ENCODE measurements at places on chromosomes 12 and 14.

DNA sequence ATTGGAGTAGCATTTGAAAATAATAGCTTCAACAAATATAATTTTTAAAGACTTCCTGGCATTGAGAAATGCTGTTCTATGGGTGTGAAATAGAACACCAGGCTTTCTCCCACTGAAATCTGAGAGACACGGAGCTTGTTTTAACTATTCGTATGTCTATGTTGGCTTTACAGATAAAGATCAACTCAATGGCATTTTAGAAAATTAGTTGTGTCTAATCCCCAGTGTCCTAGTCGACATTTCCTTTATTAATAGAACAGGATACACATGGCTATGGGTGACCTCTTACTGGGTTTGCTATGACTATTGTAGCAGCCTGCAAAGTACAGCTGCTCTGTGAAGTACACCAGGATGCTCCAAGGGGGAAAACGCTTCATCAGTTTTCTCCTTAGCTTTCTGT is 159.3 kb downstream of the SLC25A21 start:
- no peak for DNase-seq

GRCh38 chr12:47065546-47065945 is 13.9 kb upstream of the PCED1B start:
- DNase-seq: no peak

DNA sequence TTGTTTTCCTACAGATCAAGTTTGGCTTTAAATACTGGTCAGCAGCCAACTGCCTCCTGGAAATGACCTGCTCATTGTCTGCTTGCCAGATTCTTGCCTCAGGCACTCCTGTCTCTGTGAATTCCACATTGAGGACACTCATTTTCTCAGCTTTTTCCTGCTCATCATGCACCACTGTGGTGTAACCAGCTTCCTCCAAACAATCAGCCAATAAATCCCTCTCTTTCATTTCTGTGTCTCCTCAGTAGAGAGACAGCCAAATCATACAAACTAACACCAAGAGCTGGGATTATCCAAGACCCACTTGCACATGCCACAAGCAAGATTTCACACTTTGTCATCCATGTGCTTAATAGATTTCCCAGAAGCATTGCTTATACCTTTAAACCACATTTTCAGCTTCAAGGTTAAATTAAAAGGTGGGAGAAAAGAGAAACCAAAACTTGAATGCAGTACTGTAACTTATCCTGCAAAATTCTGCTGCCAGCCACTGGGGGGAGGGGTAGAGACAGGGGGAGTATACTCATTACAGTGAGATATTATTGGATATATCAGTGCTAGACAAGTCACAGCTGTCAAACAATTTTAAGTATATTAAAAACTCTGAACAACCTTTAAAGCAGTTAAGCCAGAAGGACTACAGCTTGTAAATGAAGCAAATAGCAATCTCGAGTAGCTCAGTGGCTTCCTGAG is 105.0 kb downstream of the PPP2R5E start:
- peak; percentile 62 for DNase-seq

DNA sequence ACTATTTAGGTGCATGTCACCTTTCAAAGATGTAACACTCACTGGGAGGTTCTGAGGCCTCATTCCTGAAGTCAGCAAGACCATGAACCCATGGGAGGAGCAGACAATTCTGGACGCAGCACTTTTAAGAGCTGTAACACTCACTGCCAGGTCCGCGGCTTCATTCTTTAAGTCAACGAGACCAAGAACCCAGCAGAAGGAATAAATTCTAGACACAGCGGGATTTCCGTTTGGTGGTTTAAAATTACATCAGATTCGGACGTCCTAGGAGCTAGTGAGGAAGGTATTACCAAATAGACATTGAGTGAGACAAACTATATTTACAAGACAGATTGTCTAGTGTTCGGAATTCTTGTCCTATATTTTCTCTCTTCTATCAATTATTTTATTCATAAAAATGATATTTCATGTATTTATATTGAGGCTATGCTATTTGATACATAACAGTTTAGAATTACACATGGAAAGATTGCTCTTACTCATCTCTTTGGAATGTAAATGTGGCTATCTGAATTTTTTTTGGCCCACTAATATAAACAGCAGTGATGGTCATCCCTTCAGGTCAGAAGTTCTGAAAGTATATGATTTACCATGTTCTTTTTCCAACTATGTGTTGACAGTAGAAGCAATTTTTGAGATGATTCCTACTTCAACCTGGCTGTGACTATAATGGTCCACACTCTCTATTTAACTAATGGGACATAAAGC is 1973.0 kb upstream of the FLRT2 start:
- DNase-seq: no peak

DNA sequence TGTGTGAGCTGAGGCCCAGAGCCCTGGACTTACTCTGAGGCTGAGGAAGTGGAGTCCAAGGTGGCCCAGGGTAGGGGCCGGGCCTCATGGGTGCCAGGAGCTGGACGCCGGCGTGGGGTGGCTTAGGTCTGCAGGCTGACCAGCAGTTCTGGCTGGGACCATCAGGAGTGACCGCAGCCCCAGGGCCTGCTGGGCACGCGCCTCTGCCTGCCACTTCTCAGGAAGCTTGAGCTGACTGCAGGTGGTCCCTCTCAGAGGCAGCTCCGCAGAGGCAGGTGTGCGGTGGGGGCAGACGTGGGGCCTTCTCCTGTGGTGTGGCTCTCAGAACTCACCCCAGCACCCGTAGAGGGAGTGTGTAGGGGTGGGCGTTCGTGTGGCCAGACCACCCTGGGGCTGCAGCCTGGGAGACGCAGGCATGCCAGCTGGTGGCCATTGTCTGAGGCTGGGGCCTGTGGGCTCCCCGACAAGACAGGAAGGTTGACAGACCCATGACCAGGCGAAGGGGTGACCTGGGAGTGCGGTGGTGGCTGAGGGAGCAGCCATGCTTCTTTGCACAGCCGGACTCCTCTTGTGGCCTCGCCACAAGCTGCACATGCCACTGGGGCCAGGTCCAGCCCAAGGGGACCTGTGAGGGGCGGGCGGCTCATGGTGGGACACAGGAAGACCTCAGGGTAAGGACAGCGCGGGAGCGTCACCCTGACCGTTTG is 40.0 kb upstream of the TEX22 start:
- DNase-seq: no peak

- no peak for DNase-seq
Observed at GRCh38 chr12:10941369-10941768, 2.3 kb upstream of the TAS2R14 start.

DNA sequence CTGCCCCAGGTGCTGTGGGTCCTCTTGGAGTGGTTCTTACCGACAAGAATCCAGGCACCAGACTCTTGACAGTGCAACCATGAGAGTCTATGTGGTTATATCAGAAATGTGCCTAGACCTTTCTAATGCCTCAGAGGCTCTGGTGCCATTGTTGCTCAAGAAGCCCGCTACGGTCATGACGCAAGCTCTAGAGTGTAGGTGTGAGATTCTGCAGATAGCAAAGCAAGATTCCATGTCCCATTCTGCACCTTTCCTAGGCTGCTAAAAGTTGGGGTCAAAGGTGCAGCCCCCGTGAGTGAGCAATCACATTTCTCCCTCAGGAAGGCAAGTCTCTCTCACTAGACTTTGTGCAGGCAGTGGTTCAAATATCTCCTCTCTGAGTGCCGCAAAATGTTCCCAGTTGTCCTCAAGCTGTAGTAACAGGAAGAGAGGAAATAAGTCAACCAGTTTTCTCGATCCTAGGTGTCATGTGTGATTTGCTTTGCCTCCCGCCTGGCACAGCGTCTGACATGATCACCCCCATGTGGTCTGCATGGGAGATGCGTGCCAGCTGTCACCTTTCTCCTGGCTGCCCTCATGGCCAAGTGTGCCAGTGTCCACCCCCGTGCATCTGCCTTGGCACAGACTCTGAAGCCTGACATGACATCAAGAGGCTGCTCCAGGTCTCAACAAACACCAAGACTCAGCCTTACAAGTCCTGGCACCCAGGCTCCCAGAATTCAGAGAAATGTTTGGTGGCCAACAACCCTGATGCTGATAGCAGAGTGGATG is 122.5 kb upstream of the COCH start:
- DNase-seq: peak; percentile 45

GRCh38 chr14:55609681-55610080 is 29.7 kb downstream of the KTN1 start:
- DNase-seq: no peak

DNA sequence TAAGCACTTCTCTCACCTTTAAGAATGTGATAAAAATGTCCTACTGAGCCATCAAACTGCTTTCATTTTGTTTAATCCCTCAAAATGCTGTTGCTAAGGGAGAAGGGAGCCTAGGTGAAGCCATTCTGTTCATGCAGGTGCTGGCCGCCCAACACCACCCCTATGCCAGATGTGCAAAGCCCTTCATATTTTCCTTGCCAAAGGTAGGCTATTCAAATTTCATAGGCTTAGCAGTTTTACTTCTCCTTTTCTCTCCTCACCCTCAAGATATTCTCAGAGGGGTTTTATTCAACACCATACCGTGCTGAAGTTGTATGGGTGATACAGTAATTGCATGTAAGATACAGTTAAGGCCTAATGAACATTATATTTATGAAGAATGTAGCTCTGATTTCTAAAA is 461.7 kb downstream of the GXYLT1 start:
- DNase-seq: no peak

- no peak for DNase-seq
Observed at GRCh38 chr14:62696331-62696924, 348.8 kb downstream of the KCNH5 start.

DNA sequence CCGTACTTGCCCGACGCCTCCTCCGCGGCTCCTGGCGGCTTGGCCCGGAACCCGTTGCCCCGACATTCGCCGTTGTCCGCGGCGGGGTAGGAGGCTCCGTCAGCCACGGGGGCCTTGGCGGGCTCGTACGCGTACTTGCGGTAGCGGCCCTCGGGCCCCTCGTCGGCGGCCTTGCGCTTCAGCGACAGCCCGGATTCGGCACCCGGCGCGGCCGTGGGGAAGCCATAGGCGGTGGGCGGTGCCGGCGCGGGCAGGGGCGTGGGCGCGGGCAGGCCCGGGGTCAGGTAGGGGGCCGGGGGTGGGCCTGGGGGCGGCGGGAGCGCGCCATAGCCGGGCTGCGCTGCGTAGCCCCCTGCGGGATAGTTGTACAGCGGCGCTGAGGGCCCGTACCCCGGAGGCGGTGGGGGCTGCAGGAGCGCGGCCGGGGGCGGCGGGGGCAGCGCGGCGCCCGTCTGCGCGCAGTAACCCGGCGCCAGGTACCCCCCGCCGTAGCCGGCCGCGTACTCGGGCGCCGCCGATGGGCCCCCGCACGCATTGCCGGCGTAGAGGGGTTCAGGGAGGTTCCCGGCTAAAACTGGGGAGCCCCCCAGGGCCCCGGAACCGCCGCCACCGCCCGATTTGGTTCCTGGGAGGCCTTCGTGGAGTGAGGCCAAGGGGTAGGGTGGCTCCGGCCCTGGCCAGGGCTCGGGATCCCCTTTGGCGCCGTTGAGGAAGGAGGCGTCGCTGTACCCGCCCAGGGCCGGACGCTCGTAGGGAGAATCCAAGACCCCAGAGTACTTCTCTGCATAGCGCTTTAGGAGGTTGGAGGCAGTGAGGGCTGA is 26.9 kb downstream of the FIGNL2 start:
- DNase-seq: no peak

DNA sequence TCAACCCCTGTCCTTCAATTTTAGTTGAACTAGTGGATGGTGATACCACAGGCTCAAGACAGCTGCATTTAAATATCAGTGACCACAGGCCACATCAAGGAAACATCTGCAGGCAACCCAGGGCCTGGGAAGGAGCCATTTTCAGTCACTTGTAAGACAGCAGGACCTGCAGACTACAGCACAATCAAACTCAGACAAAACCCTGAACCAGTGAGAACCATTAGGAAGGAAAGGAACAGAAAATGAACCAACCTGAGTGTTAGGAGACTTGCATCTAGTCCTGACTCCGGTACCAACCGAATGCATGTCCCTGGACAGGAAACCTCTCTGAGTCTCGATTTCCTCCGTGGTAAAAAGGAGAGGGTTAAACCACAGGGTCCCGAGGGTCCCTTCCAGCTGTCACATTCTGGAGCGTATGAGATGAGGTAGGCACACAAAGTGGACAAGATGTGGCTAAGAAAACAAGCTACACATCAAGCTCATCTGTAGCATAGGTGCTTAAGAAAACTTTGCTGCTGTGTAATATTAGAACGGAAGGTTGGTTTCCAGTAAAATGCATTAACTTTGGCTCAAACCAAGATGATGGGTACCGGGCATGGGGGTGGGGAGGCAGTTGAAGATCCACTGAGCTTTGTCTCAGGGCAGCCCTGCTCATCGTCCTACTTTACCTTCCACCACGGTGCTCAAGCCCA is 1.6 kb upstream of the CDKN1B start:
- DNase-seq: no peak

- DNase-seq: no peak
Observed at GRCh38 chr12:101750152-101750551, 10.9 kb upstream of the SYCP3 start.

DNA sequence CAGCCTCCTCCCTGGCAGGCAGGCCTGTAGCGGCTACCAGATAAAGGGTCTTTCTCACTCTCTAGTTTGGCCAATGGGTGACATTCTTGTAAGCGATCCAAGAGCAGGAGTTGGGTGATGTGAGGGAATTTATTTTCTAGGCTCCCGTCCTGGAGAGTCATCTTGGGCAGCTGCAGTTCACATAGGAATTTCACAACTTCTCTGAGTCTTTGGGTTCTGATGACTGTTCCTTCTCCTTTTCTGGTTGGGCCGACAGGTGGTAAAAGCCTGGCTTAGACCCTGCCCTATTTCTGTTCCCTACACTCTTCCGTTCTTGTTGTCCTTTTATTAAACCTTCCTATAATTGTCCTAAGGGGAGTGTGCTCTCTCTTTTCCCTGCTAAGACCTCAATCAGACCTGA is 42.6 kb upstream of the POC1B start:
- no peak for DNase-seq

DNA sequence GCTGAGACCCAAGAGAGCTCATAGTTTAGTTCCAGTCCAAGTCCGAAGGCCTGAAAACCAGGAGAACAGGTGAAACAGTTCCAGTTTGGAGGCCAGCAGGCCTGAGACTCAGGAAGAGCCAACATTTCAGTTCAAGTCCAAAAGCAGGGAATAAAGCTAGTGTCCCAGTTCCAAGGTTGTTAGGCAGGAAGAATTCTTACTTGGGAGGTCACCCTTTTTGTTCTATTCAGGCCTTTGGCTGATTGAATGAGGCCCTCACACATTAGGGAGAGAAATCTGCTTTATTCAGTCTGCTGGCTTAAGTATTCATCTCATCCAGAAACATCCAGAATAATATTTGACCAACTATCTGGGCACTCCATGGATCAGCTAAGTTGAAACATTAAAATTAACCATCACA is 294.6 kb downstream of the PCNX1 start:
- no peak for DNase-seq

DNA sequence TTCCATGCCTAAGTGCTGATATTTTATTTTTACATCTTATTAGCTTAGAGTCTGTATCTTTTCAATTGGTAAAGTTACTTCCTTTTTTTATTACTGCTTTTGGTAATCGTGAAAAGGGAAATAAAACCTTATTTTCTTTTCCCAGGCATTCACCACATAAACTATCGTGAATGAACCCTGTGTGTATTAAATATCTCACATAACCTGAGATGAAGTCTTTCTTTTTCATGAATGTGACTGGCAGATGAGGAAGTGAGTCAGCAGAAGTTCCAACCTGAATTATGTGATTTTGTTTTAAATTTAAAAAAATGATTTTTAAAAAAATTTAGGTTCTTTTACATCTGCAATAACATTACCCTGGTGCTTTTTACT is 26.0 kb downstream of the MYBPC1 start:
- no peak for DNase-seq
